Stimulated activated CD8-positive, alpha-beta memory T cell treated with anti-CD3 and anti-CD28 coated beads, Interleukin-15, amount 100 ng/mL, for 4 hours (primary cell): ENCODE measurements at places on chromosomes 16 and 17.

- DNase-seq: no peak
Measured at GRCh38 chr16:51545951-51546350, 394.9 kb upstream of the SALL1 start.

GRCh38 chr17:53543472-53543871 is 279.3 kb upstream of the KIF2B start:
- DNase-seq: no peak

GRCh38 chr16:85872734-85873133 is 26.2 kb upstream of the IRF8 start:
- DNase-seq: no peak

- DNase-seq: no peak
Measured at GRCh38 chr16:88896238-88897070, 30.0 kb upstream of the PABPN1L start.

GRCh38 chr17:78883089-78883532 is 19.9 kb downstream of the CEP295NL start:
- no peak for DNase-seq

GRCh38 chr16:71473891-71474290 is 11.8 kb upstream of the ZNF23 start:
- no peak for DNase-seq

DNA sequence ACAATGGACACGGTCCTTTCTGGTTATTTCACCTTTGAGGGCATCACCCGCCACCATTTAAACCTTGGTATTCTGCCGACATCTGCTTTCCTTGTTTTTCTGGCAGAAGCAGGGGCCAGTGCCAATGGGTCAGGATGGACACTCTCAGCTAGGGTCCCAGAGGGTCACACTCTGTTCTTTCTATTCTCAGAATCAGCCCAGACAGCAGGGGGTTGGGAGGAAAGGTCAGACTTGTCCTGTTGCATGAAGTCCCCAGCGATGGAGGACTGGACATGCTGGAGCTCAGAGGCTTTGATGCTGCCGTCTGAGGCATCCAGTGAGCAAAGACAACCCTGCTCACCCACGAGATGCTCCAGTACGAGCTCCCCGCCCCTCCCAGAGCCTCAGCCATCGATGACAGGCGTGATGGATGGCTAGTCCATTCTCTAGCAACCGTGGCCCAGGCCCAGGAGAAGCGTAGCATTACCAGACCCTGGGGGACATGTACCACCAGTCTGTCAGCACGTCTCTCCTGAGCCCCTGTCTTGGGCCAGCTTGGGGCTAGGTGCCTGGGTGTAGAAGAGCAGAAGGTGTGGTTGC is 62.0 kb downstream of the FOXL1 start:
- no peak for DNase-seq

DNA sequence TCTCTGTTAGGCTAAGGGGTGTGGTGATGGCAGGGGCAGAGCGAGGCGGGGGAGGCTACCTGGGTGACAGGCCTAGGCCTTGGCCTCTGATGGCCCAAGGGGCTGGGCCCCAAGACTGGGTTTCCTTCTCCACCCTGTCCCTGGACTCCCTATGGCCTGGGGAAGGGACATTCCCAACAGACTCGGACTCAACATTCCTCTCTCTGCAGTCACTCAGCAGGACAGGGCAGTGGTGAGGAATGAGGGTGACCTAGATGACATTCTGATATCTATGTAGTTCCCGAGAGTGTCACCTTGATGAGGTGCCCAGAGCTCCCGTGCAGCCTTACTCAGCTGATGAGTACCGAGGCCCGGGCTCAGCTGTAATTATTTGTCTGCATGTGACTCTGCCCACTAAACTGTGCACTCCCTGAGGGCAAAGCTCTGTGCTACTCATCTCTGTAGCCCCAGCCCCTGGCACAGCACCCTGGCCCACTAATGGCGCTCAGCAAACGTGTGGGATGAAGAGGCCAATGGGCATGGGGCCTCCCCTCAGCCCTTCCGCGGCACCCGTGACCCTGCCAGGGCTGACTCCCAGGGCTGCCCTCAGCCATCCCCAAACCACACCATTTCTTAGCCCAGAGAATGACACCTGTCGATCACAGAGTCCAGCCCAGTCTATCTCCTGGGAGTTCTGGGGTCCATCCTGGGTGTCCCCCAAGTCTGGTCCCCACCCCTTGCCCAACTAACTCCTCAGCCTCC is 2.2 kb downstream of the PLCD3 start:
- DNase-seq: no peak

- DNase-seq: no peak
Measured at GRCh38 chr16:88023366-88023765, 72.1 kb downstream of the BANP start.

- DNase-seq: no peak
Measured at GRCh38 chr17:81419319-81419885, 24.1 kb downstream of the BAHCC1 start.

GRCh38 chr17:63629627-63630026 is 7.4 kb downstream of the MAP3K3 start:
- DNase-seq: no peak

GRCh38 chr17:9026741-9027140 is 5.4 kb downstream of the NTN1 start:
- DNase-seq: no peak

DNA sequence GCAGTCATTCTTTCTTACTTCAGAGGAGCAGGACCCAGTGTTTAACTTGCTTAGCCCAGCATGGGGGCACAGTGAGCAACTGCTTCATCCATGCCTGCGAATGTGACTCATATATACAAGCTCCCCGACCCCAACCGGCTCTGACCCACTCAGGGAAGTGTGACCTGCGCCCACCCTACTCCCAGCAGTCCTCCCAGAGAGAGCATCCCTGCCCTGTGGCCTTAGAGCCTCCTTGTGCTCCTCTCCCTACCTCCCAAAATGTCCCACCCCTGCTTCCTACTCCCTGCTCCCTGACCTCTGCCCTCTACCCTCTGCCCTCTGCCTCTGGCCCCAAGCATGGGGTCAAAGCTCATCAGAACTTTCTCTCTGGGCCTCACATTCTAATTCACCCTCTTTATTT is 46.9 kb upstream of the DLX4 start:
- DNase-seq: no peak

DNA sequence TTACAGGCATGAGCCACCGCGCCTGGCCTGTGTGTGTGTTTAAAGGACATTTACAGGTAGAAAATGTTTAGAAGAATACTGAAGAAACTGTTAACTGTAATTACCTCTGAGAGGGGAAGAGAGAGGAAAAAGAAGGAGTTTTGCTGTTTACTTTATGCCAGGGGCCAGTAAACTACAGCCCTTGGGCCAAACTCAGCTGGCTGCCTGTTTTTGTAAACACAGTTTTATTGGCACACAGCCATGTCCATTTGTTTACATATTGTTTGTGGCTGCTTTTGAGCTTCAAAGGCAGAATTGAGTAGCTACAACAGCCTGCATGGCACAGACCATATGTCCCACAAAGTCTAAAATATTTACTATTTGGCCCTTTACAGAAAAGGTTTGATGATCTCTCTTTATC is 76.4 kb downstream of the GPR139 start:
- DNase-seq: no peak

DNA sequence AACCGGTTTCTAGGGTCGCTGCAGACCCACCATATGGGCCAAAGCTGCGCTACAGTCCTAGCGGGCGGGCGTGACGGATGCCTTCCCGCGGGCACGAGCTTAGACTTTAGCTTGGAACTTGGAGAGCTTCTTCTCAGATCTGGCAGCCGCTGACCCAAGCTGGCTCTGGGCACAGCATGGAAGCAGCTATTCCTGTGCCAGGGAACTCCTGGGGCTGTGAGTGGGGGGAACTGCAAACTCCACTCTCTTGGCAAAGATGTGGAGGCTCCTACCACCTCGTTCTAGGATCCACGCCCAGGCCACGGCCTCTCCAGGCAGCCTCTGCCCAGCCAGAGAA is 8.8 kb downstream of the FAAP100 start:
- no peak for DNase-seq

DNA sequence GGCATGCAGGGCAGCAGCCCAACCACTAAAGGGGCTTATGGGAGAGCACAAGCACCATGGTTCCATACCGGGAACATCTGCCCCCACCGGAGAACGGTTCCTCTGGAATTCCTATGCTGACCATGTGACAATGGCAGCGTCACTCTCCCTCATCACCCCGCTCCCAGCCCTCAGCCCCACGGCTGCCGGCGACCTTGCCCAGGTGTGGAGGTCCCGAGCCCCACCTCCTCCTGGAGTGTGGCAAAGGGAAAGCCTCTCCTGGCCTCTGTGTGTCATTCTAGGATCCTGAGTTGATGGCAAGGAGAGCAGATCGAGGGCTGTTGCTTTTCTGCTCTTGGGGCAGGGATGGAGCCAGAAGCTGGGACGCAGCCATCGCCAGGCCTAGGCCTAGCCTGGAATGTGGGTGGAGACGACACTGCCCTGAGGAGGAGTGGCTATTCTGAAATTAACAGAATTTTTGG is 17.8 kb upstream of the RNPS1 start:
- DNase-seq: no peak

DNA sequence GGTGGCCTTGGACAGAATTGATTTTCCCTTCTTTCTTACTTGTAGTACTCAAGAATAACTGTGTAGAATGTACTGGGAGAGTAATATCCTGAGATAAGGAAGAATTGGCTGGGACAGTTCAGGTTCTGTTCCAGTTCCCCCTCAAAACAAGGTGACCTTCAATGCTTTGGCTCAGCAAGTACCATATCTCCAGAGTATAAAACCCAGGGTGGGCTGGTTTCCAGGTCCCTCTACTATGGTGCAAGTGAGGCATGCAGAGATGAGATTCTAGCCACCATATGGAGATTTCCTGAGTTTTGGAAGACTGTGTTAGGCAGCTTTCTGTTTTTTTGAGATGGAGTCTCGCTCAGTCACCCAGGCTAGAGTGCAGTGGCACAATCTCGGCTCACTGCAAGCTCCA is 18.1 kb upstream of the DLX3 start:
- no peak for DNase-seq

DNA sequence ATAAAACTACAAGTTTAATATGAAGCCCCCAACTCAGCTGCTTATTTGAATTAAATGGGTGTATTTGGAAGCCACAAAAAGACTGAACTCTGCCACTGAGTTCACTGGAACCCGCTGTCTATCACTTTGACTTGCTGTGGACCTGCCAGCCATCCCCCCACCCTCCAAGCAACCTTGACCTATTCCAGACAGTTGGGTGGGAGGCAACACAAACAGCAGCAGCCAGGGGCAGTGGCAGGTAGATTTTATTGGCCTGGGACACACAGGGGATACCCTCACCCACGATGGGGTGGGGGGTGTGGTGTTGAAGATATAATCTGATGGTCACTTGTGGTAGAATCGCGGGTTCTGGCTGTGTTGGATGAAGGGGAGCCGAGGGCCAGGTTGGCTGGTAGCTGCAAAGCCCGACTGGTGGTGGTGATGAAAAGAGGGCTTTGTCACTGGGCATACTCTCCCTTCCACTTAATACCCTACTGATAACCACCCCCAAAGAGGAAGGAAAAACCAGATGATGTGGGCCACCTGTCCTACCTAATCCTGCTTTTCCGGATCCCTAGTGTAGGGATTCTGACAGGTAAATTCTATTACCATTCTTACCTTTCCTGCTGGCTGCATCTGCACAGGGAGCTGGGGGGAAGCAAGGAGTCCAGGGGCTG is 2.6 kb downstream of the GPS2 start:
- DNase-seq: no peak

DNA sequence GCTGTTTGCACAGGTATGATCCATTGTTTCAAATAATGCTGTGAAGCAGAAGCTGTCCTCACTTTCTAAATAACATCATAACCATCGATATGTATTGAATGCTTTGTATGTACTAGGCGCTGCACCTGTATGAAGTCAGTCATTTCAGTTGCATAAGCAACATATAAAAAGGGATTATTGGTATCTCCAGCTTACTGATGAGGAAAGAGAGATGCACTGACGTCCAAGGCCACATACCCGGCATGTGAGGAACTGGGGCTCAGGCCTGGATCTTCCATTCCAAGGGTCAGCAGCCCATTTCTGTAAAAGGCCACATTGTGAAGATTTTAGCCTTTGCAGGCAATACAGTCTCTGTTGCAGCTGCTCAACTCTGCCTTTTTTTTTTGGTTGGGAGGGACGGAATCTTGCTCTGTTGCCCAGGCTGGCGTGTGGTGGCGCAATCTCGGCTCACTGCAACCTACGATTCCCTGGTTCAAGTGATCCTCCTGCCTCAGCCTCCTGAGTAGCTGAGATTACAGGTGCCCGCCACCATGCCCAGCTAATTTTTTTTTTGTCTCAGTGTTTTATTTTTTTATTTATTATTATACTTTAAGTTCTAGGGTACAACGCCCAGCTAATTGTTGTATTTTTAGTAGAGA is 244.7 kb downstream of the MRTFB start:
- no peak for DNase-seq

DNA sequence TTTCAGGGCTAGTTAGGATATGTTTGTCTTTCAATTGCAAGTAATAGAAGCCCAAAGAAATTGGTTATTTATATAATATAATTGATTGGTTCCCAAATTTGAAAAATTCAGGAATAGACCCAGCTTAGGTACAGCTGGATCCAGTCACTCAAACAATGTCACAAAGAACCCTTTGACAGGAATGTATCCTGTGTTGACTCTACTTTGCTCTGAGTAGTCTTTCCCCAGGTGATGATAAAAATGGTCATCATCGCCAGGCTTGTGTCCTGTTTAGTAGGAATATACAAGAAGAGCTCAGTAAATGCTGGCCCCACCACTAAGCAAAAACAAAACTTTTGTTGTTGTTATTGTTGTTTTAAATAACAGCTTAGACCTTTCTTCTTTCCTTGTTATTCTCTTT is 35.0 kb downstream of the MAPT start:
- no peak for DNase-seq

DNA sequence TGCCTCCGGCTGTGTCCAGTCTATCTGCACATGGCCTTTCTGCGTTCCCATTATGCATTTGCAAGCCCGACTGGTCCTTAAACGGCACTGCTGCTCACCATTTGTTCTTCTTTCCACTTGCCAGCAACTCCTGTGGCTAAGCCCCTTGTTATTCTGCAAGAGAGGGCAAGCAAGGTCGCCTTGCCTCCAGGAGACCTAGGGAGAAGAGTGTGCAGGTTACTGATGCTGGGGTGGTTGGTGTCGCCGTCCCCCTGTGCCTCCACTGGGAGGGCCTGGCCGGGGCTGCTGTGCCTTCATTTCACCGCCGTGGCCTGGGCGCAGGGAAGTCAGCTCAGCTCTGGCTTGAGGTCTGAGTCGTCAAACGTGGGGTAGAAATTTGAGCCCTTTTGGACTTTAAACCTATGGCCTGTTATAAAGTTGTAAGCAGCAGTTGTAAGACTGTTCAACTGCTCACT is 12.7 kb downstream of the SLC6A4 start:
- DNase-seq: no peak

- DNase-seq: peak; percentile 77
Measured at GRCh38 chr17:75785016-75785890, 647 bp downstream of the UNK start.

DNA sequence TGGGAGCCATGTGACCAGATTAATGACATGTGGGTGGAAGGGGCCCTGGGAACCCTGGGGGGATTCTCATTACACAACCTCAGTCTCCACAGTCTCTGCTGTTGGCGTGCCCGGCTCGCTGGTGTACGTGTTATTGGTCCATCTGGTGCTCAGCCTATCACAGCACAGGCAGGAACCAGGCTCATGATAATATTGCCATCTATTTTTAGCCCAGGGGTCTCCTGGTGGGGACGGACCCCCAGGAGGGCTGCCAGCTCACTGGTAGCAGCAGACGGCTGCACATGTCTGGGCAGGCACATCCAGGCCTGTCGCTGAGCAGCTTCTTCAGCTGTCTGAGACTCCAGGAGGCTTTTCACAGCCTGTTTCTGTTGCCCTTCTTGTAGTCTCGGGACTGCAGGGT is 123.8 kb downstream of the RAB11FIP4 start:
- DNase-seq: no peak

- no peak for DNase-seq
Measured at GRCh38 chr16:11494433-11494832, 92.3 kb downstream of the LITAF start.

- DNase-seq: no peak
Measured at GRCh38 chr16:74462361-74462760, 41.1 kb upstream of the CLEC18B start.
